ENCODE measurements at places on chromosomes 2 and 18. TPM values are rescaled to one million over a fixed set of nuclear protein-coding genes. Genes with fewer than 3 reads are reported as not detected.

Gene SATB2
- 5.7 TPM for total RNA-seq

Gene SLC38A11
- not detected for total RNA-seq

Gene SFTPB
- total RNA-seq, result not detected

Gene STARD6
- total RNA-seq, result not detected

Gene DPP4
- total RNA-seq, result 4.1 TPM

Gene CFAP65
- total RNA-seq, result 0.23 TPM

Gene FSHR
- not detected for total RNA-seq

Gene NDUFB3
- 35.6 TPM for total RNA-seq

Gene CRYGC
- not detected for total RNA-seq

Gene RRM2
- 118 TPM for total RNA-seq

Gene SCG2
- total RNA-seq, result 0.31 TPM

Gene PTPRN
- 18.8 TPM for total RNA-seq

Gene DQX1
- 0.74 TPM for total RNA-seq

Gene HNMT
- total RNA-seq, result 3.4 TPM

- DNase-seq, result peak; percentile 0
- no peak overlapping the region for H3K27ac ChIP-seq
- no peaks in the 10 kb centered on the region for H3K27me3 ChIP-seq
- H3K4me1 ChIP-seq, result no peaks in the 10 kb centered on the region
- no peaks in the 10 kb centered on the region for H3K36me3 ChIP-seq
These were observed 96.9 kb downstream of the HDAC4 start for GRCh38 chr2:239303711-239304532.

DNA sequence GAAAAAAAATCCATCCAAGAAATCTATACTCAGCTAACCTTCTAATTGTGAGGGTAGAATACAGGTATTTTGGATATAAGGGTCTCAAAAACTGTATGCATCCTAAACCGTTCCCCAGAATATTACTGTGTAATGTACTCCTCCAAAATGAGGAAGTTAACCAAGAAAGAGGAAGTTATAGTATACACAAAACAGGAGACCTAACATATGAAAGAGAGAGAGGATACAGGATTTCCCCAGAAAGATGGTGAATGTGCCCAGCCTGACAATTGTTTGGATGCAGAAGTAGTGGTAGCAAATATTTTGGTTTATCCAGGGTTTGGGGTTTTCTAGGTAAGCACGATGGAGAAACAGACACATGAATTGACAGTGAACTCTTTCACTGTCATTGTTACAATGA, 50.6 kb downstream of the GALNT3 start:
- no peak overlapping the region for H3K27ac ChIP-seq
- H3K4me1 ChIP-seq, result no peaks in the 10 kb centered on the region
- H3K4me3 ChIP-seq, result no peak overlapping the region
- H3K27me3 ChIP-seq, result no peaks in the 10 kb centered on the region
- H3K36me3 ChIP-seq, result no peaks in the 10 kb centered on the region

GRCh38 chr2:56299171-56299691, 115.4 kb downstream of the CCDC85A start:
- H3K4me3 ChIP-seq, result no peak overlapping the region
- no peak overlapping the region for H3K27ac ChIP-seq
- no peaks in the 10 kb centered on the region for H3K27me3 ChIP-seq
- DNase-seq, result peak; percentile 4
- no peaks in the 10 kb centered on the region for H3K36me3 ChIP-seq

GRCh38 chr18:57776354-57776753, 26.8 kb downstream of the ATP8B1 start:
- no peak overlapping the region for H3K27ac ChIP-seq
- no peaks in the 10 kb centered on the region for H3K27me3 ChIP-seq
- no peak for DNase-seq
- no peak overlapping the region for H3K4me3 ChIP-seq

- H3K36me3 ChIP-seq, result no peaks in the 10 kb centered on the region
- H3K4me1 ChIP-seq, result no peaks in the 10 kb centered on the region
- no peaks in the 10 kb centered on the region for H3K27me3 ChIP-seq
- no peak overlapping the region for H3K27ac ChIP-seq
- no peak overlapping the region for H3K4me3 ChIP-seq
- peak; percentile 63 for DNase-seq
These were observed 623.9 kb downstream of the NYAP2 start for GRCh38 chr2:226023383-226023782.

GRCh38 chr18:79405781-79406575, 10.2 kb downstream of the NFATC1 start:
- no peak overlapping the region for H3K4me3 ChIP-seq
- no peak overlapping the region for H3K27ac ChIP-seq
- H3K27me3 ChIP-seq, result no peaks in the 10 kb centered on the region
- no peak for DNase-seq
- 0 out of 2 replicates have a peak, but pooled peaks cover 7% of the 10 kb centered on the region for H3K4me1 ChIP-seq

DNA sequence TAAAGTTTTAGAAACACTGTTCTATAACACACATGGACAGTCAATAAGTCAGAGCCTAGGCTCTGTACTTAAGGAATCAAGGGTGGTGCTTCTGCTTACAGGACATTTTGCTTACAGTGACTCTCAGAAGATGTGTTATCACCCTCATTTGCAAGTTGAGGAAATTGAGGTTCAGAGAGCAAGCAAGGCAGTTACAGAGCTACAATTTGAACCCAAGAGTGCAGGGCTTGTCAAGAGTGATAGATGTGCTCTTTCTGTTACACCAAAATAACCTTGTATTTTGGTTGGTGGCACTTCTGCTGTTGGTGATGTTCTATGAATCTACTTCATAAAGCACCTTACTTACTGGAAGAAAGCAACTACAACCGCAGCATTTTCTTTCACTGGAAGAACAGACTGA, 170.2 kb downstream of the THADA start:
- no peaks in the 10 kb centered on the region for H3K27me3 ChIP-seq
- H3K4me1 ChIP-seq, result no peaks in the 10 kb centered on the region
- DNase-seq, result no peak
- H3K36me3 ChIP-seq, result no peaks in the 10 kb centered on the region

DNA sequence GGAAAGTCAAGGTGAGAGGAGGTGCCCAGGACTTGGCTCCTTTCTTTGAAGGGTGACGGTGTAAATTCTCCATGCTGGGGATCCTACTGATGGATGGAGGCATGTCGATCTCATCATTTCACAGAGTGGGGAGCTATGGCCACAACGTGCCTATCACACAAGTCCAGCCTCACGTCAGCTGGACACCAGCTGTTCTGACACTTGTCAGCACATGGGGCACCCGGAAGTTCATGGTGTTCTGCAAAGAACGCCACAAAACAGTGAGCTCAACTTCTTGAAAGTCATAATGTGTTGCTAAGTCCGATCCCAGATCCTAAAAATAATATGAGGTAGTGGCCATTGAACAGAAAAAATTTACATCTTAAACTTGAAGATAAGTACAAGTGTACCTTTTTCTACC, 12.3 kb downstream of the PAX8 start:
- H3K4me1 ChIP-seq, result no peaks in the 10 kb centered on the region
- no peak overlapping the region for H3K27ac ChIP-seq
- H3K27me3 ChIP-seq, result peaks cover 17% of the 10 kb centered on the region
- H3K4me3 ChIP-seq, result no peak overlapping the region
- no peaks in the 10 kb centered on the region for H3K36me3 ChIP-seq
- DNase-seq, result no peak

DNA sequence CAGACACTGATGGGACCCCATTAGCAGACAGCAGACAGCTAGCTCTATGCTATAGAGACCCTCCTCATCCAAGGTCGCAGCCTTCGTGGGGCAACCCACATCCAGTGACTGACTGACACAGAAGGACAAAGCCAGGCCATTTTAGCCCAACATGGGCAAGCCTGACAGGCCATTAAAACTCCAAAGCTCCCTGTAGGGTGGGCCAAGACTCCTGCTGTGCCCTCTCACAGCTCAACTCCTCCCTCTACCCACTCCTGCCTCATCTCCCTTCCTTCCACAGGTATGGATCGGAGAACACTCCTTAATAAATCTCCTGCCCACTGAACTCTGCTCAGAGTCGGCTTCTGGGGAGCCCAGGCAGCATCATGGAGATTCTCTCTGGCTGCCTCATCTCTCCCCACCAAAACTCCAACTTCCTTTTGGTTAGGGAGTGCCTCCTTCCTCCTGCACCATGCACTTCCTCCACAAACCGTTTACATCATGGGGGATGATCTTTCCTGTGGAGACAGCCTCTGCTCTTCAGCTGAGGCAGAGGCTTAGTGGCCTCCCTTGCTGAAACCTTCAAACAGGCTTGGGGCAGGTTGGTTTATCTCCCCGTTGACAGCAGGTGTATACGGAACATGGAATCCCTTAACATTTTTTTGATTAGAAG, 86.5 kb downstream of the ACTR3 start:
- no peak overlapping the region for H3K4me3 ChIP-seq
- H3K4me1 ChIP-seq, result no peaks in the 10 kb centered on the region
- no peaks in the 10 kb centered on the region for H3K27me3 ChIP-seq
- no peaks in the 10 kb centered on the region for H3K36me3 ChIP-seq
- DNase-seq, result no peak

- no peaks in the 10 kb centered on the region for H3K36me3 ChIP-seq
- no peak overlapping the region for H3K4me3 ChIP-seq
- H3K27me3 ChIP-seq, result no peaks in the 10 kb centered on the region
- H3K4me1 ChIP-seq, result no peaks in the 10 kb centered on the region
- DNase-seq, result no peak
- no peak overlapping the region for H3K27ac ChIP-seq
These were observed 53.0 kb upstream of the ROCK1 start for GRCh38 chr18:21164548-21165095.

GRCh38 chr2:181892799-181893435, 1.4 kb downstream of the ITPRID2 start:
- H3K27ac ChIP-seq, result no peak overlapping the region
- DNase-seq, result no peak
- no peaks in the 10 kb centered on the region for H3K36me3 ChIP-seq
- H3K4me1 ChIP-seq, result 0 out of 2 replicates have a peak, but pooled peaks cover 8% of the 10 kb centered on the region
- peak overlapping the region; percentile 72 for H3K4me3 ChIP-seq

DNA sequence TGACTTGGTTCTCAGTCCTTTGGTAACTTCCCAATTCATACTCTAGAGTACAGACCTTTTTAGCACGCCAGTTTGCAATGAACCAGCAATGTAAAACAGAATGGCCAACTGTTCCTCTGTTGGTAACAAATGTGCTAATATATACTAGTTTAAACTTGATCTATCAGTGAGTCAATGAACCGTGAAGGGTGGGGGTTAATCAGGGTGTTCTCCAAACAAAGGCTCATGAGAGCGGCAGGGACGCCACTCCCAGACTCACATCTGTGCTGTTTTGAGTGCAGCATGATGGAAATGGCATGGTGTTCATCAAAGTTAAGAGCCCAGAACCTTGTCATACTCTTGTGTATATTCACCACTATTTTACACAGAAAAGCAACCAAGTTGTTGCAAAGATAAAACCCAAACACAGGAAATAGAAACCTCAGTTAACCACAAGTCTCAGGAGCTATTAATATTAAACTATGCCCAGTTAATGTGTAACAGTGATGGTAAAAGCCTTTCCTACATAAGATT, 70.3 kb downstream of the CERKL start:
- H3K4me3 ChIP-seq, result no peak overlapping the region
- DNase-seq, result peak; percentile 8
- H3K27ac ChIP-seq, result no peak overlapping the region
- no peaks in the 10 kb centered on the region for H3K36me3 ChIP-seq
- peaks cover 16% of the 10 kb centered on the region for H3K4me1 ChIP-seq

- no peaks in the 10 kb centered on the region for H3K27me3 ChIP-seq
- peak; percentile 10 for DNase-seq
- H3K4me1 ChIP-seq, result 0 out of 2 replicates have a peak, but pooled peaks cover 3% of the 10 kb centered on the region
- H3K36me3 ChIP-seq, result peaks cover 38% of the 10 kb centered on the region
These were observed 31.6 kb upstream of the SNORC start for GRCh38 chr2:232838406-232838874.

DNA sequence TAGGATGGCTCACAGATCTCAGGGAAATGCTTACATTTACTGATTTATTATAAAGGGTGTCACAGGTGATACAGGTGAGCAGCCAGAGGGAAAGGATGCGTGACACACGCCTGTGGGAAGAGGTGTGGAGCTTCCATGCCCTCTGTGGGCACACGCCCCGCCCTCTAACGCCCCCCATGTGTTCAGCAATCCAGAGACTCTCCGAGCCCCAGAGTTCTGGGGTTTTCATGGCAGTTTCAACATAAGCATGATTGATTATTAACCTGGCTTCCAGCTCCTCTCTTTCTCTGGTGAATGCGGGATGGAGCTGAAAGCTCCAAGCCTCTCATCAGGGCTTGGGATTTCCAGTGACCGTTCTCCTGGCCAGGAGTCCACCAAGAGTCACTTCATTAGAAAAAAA, 34.3 kb upstream of the ODC1 start:
- no peaks in the 10 kb centered on the region for H3K36me3 ChIP-seq
- no peaks in the 10 kb centered on the region for H3K27me3 ChIP-seq
- no peak overlapping the region for H3K27ac ChIP-seq
- H3K4me3 ChIP-seq, result no peak overlapping the region
- no peak for DNase-seq
- no peaks in the 10 kb centered on the region for H3K4me1 ChIP-seq

DNA sequence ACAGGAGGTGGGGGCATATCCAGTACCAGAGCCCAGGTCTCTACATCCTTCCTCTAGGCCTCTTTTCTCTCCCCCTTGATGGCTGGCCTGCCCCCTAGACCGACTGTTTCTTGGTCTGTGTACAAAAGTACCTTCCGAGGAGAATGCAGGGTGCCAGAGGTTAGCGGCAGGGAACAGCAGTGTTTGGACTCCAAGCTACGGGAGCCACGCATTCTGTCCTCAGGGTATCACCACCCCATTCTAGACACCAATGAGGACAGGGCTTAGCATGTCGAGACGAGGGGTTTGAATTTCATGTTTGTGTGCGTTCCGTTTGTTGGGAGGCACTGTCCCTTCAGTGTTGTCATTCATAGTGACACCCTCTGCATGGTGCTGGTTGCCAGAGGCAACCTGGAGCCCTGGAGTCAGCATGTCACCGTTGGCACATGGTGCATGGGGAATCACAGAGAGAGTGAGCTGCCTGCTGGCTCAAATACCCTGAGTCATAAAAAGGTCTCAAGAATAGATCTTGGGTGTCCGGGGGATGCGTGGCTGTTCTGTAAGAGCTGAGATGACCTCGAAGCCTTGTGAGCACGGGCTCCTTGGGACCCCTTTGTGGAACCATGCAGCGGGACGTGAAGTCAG, 57.2 kb upstream of the LDLRAD4 start:
- no peak overlapping the region for H3K27ac ChIP-seq
- peaks cover 13% of the 10 kb centered on the region for H3K4me1 ChIP-seq
- DNase-seq, result no peak
- no peak overlapping the region for H3K4me3 ChIP-seq

- no peak overlapping the region for H3K4me3 ChIP-seq
- no peaks in the 10 kb centered on the region for H3K27me3 ChIP-seq
- no peaks in the 10 kb centered on the region for H3K4me1 ChIP-seq
- no peak overlapping the region for H3K27ac ChIP-seq
- peaks cover 43% of the 10 kb centered on the region for H3K36me3 ChIP-seq
These were observed 11.8 kb downstream of the CNDP2 start for GRCh38 chr18:74507927-74508326.

GRCh38 chr2:145750612-145751011, 1230.7 kb upstream of the ZEB2 start:
- H3K27ac ChIP-seq, result no peak overlapping the region
- peaks cover 17% of the 10 kb centered on the region for H3K4me1 ChIP-seq

- no peaks in the 10 kb centered on the region for H3K4me1 ChIP-seq
- no peaks in the 10 kb centered on the region for H3K27me3 ChIP-seq
- H3K36me3 ChIP-seq, result peaks cover 61% of the 10 kb centered on the region
- no peak overlapping the region for H3K27ac ChIP-seq
- H3K4me3 ChIP-seq, result no peak overlapping the region
These were observed 39.2 kb downstream of the NDC80 start for GRCh38 chr18:2610549-2610948.

All from GM23338 (cell line).